ENCODE measurements at places on chromosomes 4 and X. TPM values are rescaled to one million over a fixed set of nuclear protein-coding genes. Genes with fewer than 3 reads are reported as not detected.

Gene DGKK
- total RNA-seq = not detected

Gene SATL1
- not detected for total RNA-seq

Gene DCX
- 0.40 TPM for total RNA-seq

Gene MAGED4
- 1.8 TPM for total RNA-seq

Gene GUCY1A1
- total RNA-seq = 2.0 TPM

Gene SSX4B
- not detected for total RNA-seq

Gene MAPK10
- total RNA-seq = 2.6 TPM

Gene PRR32
- not detected for total RNA-seq

Gene ZNF732
- 1.4 TPM for total RNA-seq

Gene PRDM5
- 9.3 TPM for total RNA-seq

Gene GPRIN3
- 22.5 TPM for total RNA-seq

DNA sequence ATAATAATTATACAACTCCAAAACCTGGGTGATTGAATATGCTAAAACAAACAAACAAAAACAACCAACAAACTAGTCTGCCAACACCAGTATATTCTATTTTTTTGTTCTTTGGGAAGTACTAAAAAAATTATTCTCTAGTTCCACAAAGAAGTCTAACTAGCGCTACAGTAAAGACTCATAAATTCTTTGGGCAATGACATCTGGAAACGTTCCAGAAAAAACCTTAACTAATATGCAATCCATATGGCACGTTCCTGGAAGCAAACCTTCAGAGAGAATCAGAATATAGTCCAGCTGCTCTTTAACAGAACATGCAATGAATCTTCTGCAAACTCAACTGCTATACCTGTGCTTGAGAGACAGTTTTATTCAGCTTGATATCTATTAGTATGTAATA, 500.1 kb downstream of the TRAM1L1 start:
- no peak for DNase-seq

GRCh38 chr4:77742054-77742453, 77.1 kb downstream of the CNOT6L start:
- no peak for DNase-seq

DNA sequence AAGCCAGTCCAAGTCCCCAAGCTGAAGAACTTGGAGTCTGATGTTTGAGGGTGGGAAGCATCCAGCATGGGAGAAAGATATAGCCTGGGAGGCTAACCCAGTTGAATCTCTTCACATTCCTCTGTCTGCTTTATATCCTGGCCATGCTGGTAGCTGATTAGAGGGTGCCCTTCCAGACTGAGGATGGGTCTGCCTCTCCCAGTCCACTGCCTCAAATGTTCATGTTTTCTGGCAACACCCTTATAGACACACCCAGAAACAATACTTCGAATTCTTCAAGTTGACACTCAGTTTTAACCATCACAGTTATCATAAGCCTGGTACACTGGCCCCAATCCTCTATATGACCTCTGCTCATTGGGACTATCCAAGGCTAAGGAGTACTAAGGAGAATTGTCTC, 124.1 kb upstream of the WDR1 start:
- DNase-seq = peak; percentile 6

DNA sequence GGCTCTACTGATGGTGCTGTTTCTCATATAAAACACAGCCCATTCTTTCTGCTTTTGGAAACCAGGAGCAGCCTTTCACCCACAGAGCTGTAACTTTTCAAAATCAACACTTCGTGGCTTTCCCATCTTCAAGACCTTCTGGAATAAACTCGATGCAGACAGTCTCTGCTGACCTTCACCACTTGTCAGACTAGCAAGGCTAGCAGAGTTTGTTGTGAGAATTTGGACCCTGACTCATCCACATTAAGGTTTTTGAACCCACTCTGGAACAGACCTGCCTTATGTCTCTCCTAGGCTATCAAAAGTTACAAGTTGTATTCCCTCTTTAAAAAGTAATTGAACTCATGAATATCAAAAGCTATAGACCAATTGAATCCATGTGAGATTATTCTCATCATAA, 88.6 kb downstream of the MAML3 start:
- DNase-seq = no peak

DNA sequence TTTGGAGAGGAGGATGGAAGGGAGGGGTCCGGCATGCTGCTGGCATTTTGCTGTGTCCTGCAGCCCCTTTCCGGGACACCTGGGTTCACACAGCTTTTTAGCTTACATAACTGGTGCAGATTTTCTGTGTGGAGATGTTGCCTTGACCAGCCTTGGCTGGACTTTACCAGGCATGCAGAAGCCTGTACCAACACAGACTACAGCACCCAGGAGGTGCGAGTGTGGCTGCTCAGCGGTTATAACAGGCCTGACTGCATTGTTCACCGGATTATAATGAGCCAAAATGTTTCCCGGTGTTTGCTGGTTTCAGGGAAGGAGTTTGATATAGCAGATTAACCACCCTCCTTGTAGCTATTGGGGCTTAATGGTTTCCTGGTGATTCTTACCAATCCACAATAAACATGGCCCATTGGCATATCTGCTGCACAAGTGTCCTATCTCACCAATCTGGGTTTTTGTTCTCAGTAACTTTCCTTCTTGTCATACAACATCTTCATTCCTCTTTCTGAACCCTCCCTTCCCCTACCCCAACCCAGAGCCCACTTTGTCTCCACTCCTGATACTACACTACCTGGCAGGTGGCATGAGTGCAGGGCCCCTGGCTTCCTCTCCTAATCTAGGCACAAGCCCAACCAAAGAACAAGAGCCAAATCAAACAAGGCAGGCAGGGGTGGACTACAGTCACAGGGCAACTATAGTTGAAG, 3.9 kb downstream of the RPL10 start:
- DNase-seq = no peak

DNA sequence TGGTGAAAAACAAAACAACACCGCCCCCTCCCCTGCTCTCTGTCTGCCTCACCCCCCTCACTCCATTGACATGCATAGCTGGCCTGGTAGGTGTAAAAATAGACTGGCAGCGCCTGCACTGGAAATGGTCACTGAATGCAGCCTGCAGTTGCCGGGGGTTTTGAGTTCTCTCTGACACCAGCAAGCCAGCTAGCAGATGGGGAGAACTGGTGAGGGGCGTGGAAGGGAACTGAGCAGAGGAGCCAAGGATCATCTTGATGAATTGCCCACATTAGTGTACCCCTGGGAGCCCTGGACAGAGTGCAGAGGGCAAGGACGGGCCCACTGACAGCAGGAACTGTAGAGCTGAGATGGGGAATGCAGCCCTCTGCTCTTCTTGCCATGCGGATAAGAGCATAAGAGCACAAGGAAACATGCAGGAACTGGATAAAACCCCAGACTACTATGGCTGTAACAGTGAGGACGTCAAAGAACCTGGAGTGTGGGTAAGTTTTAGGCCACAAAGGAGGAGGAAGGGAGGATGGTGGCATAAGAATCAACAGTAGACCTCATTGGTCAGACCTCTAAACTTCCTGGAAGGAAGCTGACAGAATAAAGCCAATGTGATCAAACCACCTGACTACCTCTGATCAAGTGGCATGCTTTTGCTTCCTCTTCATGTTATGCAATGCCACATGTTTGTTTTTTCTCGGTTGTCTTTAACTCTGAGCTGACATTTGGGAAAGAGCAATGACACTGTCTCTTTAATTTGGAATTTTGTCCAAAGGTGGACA, 96.3 kb downstream of the ANK2 start:
- DNase-seq = no peak

- no peak for DNase-seq
Observed at GRCh38 chr4:183984566-183984965, 79.5 kb downstream of the STOX2 start.

DNA sequence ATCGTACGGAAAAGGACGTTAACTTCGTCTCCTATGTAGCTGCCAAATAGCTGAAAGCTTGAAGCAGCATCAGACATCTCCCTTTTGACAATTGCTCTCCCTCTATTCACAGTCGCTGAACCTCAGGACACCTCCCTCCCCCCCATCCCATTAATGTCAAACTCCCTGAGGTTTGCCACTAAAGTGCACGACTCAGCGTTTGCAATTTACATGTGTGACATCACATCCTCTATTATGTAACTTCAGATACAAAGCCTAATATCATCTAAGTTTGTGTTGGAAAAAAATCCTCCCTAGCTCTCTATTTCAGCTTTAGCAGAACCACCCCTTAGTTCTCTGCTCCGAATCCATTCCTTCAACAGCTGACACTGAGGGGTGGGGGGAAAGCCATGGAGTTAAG, 5.5 kb upstream of the NR3C2 start:
- DNase-seq = peak; percentile 21

- DNase-seq = no peak
Observed at GRCh38 chrX:104427073-104427472, 138.9 kb upstream of the IL1RAPL2 start.

- DNase-seq = no peak
Observed at GRCh38 chrX:15946783-15947580, 92.4 kb upstream of the AP1S2 start.

- DNase-seq = no peak
Observed at GRCh38 chrX:151081016-151081415, 95.4 kb upstream of the GPR50 start.

DNA sequence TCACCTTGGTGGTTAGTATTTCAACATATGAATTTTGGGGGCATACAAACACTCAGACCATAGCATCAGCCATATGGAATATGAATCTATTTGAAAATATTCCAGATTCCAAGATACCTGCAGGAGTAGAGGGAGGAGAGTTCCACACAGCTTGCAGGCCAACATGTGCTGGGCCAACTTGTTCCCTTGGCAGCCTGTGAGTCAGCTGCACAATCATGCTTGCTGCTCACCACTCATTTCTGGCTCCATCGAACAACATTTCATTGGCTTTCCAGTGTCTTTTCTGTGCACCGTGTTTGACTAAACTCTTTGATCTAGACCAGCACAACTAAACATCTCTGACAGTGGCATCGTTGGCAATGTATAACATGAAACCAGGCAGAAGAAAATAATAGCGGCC, 282.5 kb upstream of the RASGEF1B start:
- no peak for DNase-seq

- no peak for DNase-seq
Observed at GRCh38 chrX:15664487-15665444, at the start of gene CLTRN. Gene CLTRN, minus strand, starts transcription at chrX:15664805. Its CDS starts 30 bp downstream, at chrX:15664775.

GRCh38 chrX:56068274-56068758, 163.8 kb upstream of the KLF8 start:
- no peak for DNase-seq

DNA sequence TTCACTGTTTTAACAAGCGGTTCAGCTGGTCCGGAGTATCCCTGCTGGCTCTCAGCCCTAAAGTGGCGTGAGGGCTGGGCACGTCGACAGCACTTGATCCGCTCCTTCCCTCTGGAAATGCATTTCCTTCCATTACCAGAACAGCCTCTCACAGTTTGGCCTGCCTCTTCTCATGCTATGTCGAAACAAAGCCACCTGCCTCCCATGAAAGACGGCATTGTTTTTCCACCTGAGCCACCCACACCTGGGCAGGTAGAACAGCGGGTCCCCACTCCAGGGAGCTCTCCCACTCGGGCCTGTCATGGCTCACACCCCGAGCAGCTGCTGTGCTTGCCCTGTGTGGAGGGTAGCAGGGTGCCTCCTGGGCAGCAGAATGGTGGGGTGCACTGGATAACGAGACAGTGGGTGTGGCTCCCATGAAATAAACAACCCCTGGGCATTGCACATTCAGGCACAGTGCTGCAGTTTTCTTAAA, 86.2 kb downstream of the FHDC1 start:
- peak; percentile 26 for DNase-seq

GRCh38 chr4:86685401-86685800, 91.3 kb downstream of the PTPN13 start:
- no peak for DNase-seq

DNA sequence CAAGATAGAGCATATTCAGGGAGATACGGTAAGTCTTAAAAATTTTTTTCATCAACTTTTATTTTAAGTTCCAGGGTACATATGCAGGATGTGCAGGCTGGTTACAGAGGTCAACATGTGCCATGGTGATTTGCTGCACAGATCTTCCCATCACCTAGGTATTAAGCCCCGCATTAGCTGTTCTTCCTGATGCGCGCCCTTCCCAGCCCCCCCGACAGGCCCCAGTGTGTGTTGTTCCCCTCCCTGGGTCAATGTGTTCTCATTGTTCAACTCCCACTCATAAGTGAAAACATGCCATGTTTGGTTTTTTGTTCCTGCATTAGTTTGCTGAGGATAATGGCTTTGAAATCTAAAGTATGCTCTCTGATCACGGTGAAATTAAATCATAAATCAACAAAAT, 64.2 kb downstream of the HPRT1 start:
- DNase-seq = no peak

DNA sequence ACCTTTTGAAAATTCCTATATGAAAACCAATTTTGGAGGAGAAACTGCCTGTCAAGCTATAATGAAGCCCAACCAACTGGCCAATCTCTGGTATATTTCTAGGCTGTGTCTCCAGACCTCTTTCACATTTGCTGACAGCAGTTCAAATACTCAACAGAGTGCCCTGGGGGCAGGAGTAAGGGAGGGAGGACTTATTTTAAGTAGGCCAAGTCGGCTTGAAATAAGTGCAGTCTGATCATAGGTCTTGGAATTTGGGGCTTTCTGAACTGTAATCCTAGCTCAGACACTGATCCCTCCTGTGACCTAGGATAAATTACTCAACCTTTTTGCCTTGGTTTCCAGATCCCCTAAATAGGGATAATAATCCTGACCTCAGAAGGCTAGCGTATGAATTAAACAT, 59.4 kb upstream of the SLC7A11 start:
- no peak for DNase-seq

DNA sequence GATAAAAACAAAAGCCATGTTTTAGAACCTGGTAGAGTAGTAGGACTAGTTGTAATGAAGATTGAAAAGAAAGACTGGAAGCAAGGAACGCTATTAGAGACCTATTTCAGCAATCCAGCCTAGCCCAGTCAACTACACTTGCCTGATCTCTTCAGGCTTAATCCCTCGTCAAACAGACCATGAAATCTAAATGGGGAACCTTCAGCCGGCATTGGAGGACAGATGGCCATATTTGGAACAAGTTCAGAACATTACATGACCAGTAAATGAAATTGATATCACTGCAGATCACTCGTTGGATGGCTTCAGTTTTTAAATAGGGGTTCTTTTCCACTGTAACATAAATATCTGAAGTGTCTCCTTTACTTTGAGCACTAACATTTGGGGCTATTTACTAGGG, 84.8 kb upstream of the WDR44 start:
- DNase-seq = no peak

DNA sequence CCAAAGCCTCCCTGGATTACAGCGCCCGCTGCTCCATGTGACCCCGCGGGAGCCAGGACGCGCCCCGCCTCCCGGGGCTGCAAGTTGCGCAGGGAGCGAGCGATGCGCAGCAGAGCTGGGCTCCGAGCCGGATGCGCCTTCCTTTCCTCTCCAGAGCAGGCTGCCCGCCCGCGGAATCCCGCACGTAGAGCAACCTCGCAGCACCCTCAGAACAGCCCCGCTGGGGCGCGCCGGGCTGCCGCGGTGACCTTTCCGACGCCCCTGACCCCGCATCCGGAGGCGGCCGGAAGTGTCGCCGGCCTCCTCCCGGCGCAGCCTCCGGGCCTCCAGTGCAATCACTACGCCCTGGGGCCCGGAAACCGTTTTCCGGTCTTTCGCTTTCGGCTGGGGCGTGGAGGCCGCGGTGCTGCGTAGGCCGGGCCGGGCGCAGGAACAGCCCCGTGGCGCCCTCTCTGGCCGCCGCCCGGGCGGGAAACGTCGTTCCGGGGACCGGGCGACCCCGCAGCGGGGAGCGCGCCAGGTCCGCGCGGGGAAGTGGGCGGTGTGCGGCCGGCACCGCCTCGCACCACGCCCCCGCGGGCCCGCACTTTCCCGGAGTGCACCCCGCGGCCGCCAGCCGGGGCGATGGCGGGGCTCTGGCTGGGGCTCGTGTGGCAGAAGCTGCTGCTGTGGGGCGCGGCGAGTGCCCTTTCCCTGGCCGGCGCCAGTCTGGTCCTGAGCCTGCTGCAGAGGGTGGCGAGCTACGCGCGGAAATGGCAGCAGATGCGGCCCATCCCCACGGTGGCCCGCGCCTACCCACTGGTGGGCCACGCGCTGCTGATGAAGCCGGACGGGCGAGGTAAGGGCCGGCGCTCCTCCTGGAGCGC, at the start of gene CYP4V2:
TSS of gene CYP4V2 (plus strand) at position 368 of the 866 bp plus-strand sequence. CDS start at position 625, 257 bp downstream.
- peak; percentile 87 for DNase-seq
